CD4-positive, alpha-beta T cell (primary cell): ENCODE measurements at places on chromosomes 4 and X.

DNA sequence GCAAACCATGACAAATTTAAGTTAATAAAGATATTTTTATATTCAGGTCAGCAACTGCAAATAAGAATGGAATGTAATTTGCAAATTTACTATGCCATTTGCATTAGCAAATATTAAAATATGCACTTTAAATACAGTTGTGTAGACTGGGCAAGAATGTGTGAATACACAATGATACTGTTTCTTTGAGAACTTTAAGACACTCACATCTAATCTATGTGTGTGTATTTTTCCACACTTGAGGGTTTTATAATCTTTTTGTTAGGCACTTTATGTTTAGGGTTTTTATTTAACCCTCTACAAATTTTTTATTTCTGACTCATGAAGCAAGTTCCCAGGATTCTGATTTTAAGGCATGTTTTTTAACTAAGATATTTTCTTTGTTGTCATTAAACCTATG lies 23.9 kb upstream of the NDNF start:
- no peak for DNase-seq
- H3K36me3 ChIP-seq: no peaks in the 10 kb centered on the region
- no peaks in the 10 kb centered on the region for H3K27me3 ChIP-seq
- H3K27ac ChIP-seq: no peak overlapping the region
- H3K4me3 ChIP-seq: no peak overlapping the region

GRCh38 chr4:137851435-137851834 lies 319.1 kb upstream of the PCDH18 start:
- no peaks in the 10 kb centered on the region for H3K4me1 ChIP-seq
- no peaks in the 10 kb centered on the region for H3K36me3 ChIP-seq
- H3K4me3 ChIP-seq: no peak overlapping the region
- no peaks in the 10 kb centered on the region for H3K27me3 ChIP-seq

DNA sequence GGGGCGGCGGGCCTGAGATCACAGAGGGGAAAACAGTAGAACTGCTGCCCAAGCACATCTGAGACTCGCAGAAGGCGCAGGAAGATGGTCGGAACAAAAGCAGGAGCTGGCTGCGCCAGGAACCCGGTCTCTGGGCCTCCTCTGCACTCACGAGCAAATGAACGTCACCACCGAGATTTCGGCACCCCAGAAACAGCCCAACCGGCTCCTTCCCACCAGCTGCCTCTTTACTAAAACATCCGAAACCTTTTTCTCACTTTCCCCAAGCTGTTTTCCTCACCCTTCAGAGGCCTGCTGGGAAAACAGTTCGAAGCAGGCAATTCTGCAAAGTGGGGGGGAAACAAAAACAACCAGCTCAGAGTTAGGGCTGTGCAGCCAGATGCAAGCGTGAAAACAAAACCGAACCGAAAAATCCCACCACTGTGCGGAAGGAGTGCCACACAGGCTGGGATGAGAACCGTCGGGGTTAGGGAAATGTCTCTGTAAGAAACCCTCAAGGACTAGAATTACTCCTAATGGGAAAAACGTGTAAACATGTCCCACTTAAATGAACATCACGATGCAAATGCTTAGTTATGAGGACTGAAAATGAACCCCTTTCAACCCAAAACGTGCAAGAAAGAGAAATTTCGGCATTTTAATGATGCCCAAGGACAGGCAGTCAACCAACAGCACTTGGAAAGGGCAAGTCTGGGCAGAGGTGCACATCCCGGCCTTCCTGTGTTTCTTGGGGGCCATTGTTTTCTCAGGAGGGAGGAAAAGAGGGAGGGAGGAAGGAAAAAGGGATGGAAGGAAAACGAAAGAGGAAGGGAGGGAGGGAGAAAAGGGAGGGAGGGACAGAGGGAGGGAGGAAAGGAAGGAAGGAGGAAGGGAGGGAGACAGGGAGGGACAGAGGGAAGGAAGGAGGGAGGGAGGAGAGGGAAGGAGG lies 15.8 kb downstream of the DHRSX start:
- DNase-seq: no peak
- no peaks in the 10 kb centered on the region for H3K4me1 ChIP-seq
- no peaks in the 10 kb centered on the region for H3K27me3 ChIP-seq
- no peak overlapping the region for H3K4me3 ChIP-seq

DNA sequence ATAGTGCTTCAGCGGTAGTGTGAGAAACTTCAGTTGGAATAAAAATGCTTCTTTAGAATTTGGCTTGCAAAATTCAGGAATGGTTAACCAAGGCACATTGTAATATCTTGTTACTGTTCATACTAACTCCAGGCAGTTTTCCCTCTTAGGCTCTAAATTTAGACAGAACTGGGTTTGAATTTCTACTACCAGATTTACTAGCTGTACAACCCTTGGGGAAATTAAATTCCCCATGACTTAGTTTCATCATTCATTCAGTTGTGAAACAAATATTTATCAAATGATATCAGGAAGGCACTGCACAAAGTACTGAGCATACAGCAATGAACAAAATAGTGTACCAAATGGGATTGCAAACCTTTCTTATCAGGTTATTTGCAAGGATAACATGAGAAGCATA lies 135.0 kb upstream of the IL15 start:
- DNase-seq: no peak
- no peaks in the 10 kb centered on the region for H3K4me1 ChIP-seq

DNA sequence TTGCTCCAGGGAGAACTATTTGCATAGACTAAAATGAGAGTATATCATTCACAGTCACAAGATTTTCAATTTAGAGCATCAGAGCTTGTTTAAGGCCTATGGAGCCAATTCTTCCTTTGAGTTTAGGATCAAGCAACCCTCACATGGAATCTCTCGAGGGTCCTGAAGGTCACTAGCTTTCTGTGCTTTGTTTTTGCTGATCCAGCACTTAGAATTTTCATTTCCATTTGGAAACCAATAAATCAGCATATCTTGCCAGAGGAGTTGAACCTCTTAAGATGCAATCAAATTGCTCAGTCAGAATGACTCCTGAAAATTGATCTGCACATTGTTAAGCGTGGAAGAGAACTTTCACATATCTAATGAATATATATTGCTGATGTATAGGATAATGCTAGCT lies 1039.6 kb downstream of the PDHA2 start:
- no peaks in the 10 kb centered on the region for H3K27me3 ChIP-seq
- H3K4me3 ChIP-seq: no peak overlapping the region
- no peaks in the 10 kb centered on the region for H3K36me3 ChIP-seq
- no peaks in the 10 kb centered on the region for H3K4me1 ChIP-seq
- no peak for DNase-seq

DNA sequence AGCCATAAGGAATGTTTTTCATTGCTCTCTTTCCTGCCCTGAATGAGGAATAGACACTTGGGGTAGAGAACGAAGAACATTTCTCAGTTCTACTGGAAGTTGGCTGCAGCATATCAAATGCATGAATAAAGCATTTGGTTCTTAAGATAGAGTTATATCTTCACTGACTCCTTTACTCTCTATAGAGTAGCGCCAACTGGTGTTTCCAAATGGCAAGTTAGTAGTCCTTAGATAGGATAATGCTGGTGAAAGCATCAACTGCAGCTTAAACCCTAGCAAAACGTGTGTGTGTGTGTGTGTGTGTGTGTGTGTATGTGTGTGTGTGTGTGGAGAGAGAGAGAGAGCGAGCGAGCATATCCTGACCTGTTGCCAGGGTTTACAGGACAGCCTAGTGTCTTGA lies 62.2 kb upstream of the FRMPD4 start:
- H3K36me3 ChIP-seq: no peaks in the 10 kb centered on the region
- no peak for DNase-seq
- H3K27me3 ChIP-seq: no peaks in the 10 kb centered on the region
- H3K27ac ChIP-seq: no peak overlapping the region

DNA sequence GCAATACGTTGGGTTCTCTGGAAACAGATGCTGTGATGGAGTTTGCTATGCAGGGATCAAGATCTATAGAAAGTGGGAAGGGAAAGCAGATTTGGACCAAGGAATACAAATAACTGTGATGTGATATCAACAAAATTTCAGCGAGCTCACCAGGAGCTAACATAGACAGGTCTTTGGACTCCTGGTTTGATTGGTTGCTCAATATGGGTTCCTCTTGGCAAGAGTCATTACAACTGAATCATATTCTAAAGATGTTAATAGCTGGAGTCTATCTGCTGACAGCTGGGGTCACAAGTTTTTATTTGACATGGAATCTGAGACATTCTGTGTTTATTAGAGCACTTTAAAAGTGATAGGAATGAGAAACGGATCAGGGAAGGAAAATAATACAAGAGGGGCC lies 637.6 kb upstream of the GNPDA2 start:
- H3K36me3 ChIP-seq: no peaks in the 10 kb centered on the region
- H3K4me3 ChIP-seq: no peak overlapping the region
- no peaks in the 10 kb centered on the region for H3K4me1 ChIP-seq
- no peak overlapping the region for H3K27ac ChIP-seq
- DNase-seq: no peak

DNA sequence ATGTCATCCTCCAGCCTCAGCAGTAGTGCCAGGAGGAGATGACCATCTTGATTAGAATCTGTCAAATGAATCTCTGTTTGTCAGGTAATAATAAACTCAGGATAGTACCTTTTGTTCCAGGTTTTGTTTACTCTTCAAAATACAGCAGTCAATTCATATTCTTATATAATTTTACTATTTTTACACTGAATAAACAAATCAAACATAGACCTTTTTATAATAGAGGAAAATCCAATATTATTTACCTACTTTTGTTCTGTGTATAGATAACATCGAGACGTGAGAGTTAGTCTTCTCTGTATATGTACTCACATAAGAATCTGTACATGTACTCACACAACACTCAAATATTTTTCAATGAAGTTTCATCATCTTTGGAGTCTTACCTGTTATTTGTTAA lies 365.4 kb upstream of the EPHA5 start:
- DNase-seq: no peak
- no peak overlapping the region for H3K27ac ChIP-seq
- H3K36me3 ChIP-seq: no peaks in the 10 kb centered on the region
- H3K27me3 ChIP-seq: no peaks in the 10 kb centered on the region

GRCh38 chrX:47623540-47624027 lies 3.9 kb upstream of the SYN1 start:
- no peak overlapping the region for H3K27ac ChIP-seq
- no peaks in the 10 kb centered on the region for H3K36me3 ChIP-seq
- DNase-seq: peak; percentile 35
- peaks cover 29% of the 10 kb centered on the region for H3K4me1 ChIP-seq

GRCh38 chrX:143988356-143988755 lies 104.5 kb downstream of the UBE2NL start:
- no peak overlapping the region for H3K4me3 ChIP-seq
- DNase-seq: no peak
- no peaks in the 10 kb centered on the region for H3K36me3 ChIP-seq
- H3K27ac ChIP-seq: no peak overlapping the region
- no peaks in the 10 kb centered on the region for H3K27me3 ChIP-seq
- H3K4me1 ChIP-seq: no peaks in the 10 kb centered on the region

DNA sequence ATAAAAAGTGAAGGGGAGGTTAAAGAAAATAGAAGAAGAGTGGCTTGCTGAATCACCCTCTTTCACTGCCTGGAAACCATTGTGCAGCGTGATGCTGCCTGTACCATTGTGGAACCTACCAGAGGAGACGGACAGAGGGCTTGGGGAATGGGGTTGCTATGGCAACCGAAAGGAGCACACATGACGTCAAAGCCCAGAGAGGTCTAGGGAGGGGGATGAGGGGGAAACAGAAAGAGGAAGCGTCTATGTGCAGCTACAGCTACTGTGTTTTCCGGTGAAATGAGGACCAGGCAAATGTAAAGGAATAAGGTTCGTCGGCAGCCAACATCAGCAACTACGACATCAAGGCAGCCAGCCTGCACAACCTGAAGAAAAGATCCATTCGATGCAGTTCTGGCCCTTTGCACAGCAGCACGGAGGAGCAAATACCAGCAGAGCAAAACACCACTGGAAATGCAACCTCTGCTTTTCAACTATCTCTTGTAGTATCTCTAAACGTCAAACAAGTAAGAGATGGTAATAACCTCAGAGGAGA lies at the start of gene MAPK10:
Gene MAPK10 (minus strand): TSS at position 110 of the 535 bp plus-strand sequence.
- H3K27me3 ChIP-seq: no peaks in the 10 kb centered on the region
- H3K27ac ChIP-seq: no peak within 1 kb of the TSS
- peak within 1 kb of the TSS; percentile 47 for H3K4me3 ChIP-seq
- H3K4me1 ChIP-seq: peaks cover 6% of the 10 kb centered on the region

- no peak overlapping the region for H3K27ac ChIP-seq
- no peaks in the 10 kb centered on the region for H3K4me1 ChIP-seq
- DNase-seq: no peak
- H3K4me3 ChIP-seq: no peak overlapping the region
- no peaks in the 10 kb centered on the region for H3K36me3 ChIP-seq
These were observed 118.1 kb downstream of the ENPP6 start for GRCh38 chr4:184099535-184099966.

- H3K4me1 ChIP-seq: peaks cover 21% of the 10 kb centered on the region
- no peak overlapping the region for H3K4me3 ChIP-seq
- no peaks in the 10 kb centered on the region for H3K27me3 ChIP-seq
- DNase-seq: no peak
- H3K36me3 ChIP-seq: no peaks in the 10 kb centered on the region
These were observed 34.7 kb downstream of the SLC25A5 start for GRCh38 chrX:119502727-119503483.

- H3K4me3 ChIP-seq: no peak overlapping the region
- H3K27ac ChIP-seq: no peak overlapping the region
- H3K36me3 ChIP-seq: no peaks in the 10 kb centered on the region
- no peaks in the 10 kb centered on the region for H3K4me1 ChIP-seq
- no peak for DNase-seq
These were observed 51.4 kb downstream of the PPP2R2C start for GRCh38 chr4:6420972-6421371.

DNA sequence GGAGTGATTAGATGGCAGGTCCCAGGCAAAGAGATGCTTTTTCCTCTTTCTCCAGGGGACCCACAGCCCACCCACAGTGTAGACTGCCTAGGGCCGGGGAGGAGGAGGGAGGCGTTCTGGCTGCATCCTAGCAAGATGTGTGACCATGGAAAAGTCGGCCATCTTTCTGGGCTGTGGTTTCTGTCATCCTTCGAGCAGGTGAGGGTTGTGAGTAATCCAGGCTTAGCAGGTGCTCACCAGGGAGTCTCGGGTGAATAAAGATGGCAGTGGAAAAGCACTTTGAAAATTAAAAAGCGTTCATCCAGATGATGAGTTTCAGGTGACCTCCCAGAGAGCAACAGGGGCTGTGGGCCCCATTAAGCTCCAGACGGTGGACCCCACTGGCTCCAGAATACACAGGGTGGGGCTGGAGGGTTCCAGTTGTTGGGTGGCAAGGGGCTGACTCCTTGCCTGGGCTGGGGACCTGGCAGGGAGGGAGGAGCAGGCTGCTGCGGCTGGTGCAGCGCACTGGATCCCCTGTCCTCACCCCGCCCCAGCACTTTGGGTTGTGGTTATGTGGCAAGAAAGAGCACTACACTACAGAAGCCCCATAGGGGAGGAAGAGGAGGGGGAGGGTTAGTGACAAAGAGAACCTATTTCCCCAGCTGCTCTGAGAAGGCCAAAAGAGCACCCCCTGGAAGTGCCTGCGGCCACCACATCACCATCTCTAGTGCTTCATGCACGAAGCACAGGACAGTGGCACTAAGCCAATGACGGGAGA lies 23.7 kb downstream of the ELF4 start:
- no peaks in the 10 kb centered on the region for H3K27me3 ChIP-seq
- peak overlapping the region; percentile 76 for H3K27ac ChIP-seq
- peak; percentile 71 for DNase-seq

- H3K27ac ChIP-seq: no peak overlapping the region
- no peak for DNase-seq
- no peaks in the 10 kb centered on the region for H3K27me3 ChIP-seq
- no peaks in the 10 kb centered on the region for H3K36me3 ChIP-seq
- no peak overlapping the region for H3K4me3 ChIP-seq
These were observed 13.6 kb downstream of the HTRA3 start for GRCh38 chr4:8283161-8283560.

- H3K27ac ChIP-seq: no peak overlapping the region
- DNase-seq: no peak
- no peaks in the 10 kb centered on the region for H3K36me3 ChIP-seq
- no peaks in the 10 kb centered on the region for H3K4me1 ChIP-seq
- H3K4me3 ChIP-seq: no peak overlapping the region
- no peaks in the 10 kb centered on the region for H3K27me3 ChIP-seq
These were observed 170.5 kb upstream of the PITX2 start for GRCh38 chr4:110793381-110793801.
